ENCODE measurements at places on chromosomes 11 and 22.

GRCh38 chr11:26762089-26762488 is 40.2 kb upstream of the SLC5A12 start:
- no peaks in the 10 kb centered on the region for H3K4me1 ChIP-seq
- no peaks in the 10 kb centered on the region for H3K36me3 ChIP-seq
- H3K27ac ChIP-seq: no peak overlapping the region

DNA sequence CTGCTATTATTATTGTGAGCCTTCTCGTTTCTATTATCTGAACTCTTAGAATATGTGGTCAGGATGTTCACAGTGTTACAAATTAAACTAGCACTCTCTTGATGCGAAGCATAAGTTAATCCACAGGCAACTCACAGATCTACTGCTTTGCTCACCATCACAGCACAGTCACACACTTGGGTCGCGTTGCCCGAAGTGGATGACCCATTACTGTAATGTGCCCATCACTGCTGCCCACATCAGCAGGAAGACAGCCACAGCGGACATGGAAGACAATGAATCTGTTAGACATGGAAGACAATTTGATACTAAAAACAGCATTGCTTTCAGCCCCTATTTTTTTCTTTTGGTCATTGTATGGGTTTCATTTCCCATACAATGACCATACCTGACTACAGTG is 216.4 kb upstream of the B3GAT1 start:
- no peak for DNase-seq
- no peak overlapping the region for H3K4me3 ChIP-seq
- H3K4me1 ChIP-seq: no peaks in the 10 kb centered on the region
- no peak overlapping the region for H3K27ac ChIP-seq
- H3K36me3 ChIP-seq: no peaks in the 10 kb centered on the region
- H3K27me3 ChIP-seq: peaks cover 5% of the 10 kb centered on the region

GRCh38 chr11:66077927-66078326 is 7.9 kb downstream of the PACS1 start:
- H3K27me3 ChIP-seq: no peaks in the 10 kb centered on the region
- no peak overlapping the region for H3K4me3 ChIP-seq
- no peak overlapping the region for H3K27ac ChIP-seq
- DNase-seq: no peak

DNA sequence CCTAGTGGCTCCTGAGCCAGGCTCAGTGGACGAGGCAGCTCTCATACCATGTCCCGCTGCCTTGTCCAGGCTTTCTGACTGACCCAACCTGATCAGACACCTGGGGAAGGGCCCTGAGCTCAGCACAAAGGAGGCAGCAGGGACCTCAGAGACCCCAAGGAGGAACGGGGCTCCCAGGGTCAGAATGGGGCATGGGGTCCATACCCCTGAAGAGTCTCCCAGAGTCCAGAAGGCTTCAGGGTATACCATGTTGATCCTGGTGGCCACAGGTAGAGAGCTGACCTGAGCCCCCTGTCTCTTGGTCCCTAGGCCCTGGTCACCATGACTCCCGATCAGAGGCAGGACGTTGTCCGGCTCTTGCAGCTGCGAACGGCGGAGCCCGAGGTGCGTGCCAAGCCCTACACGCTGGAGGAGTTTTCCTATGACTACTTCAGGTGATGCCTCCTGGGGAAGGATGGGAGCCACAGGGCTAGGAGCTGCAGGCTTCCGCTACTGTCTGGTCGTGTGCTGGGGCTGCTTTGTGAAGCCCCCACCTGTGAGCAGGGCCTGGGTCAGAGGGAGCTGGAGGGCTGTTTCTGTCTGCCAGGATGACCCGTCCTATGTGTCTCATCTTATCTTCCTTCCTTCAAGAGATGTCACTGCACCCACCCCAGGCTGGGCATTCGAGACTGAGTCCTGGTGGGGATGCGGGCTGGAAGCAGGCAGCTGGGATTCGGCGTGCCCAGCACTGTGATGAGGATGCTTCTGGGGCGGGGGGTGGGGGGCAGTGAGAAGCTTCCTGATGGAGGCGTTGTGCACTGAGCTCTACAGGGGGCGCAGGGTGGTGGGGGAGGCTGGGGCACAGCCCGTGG is 74.2 kb downstream of the MYO7A start:
- H3K4me1 ChIP-seq: no peaks in the 10 kb centered on the region
- H3K27ac ChIP-seq: no peak overlapping the region
- DNase-seq: no peak
- no peaks in the 10 kb centered on the region for H3K36me3 ChIP-seq

GRCh38 chr11:119791701-119792151 is 62.7 kb upstream of the NECTIN1 start:
- H3K4me1 ChIP-seq: no peaks in the 10 kb centered on the region
- H3K4me3 ChIP-seq: no peak overlapping the region
- H3K27me3 ChIP-seq: no peaks in the 10 kb centered on the region
- H3K27ac ChIP-seq: no peak overlapping the region

All from hepatocyte (in vitro differentiated cells).